ENCODE measurements at places on chromosomes 16 and 17.

GRCh38 chr16:66272461-66272860 is 94.0 kb upstream of the CDH5 start:
- DNase-seq = no peak

DNA sequence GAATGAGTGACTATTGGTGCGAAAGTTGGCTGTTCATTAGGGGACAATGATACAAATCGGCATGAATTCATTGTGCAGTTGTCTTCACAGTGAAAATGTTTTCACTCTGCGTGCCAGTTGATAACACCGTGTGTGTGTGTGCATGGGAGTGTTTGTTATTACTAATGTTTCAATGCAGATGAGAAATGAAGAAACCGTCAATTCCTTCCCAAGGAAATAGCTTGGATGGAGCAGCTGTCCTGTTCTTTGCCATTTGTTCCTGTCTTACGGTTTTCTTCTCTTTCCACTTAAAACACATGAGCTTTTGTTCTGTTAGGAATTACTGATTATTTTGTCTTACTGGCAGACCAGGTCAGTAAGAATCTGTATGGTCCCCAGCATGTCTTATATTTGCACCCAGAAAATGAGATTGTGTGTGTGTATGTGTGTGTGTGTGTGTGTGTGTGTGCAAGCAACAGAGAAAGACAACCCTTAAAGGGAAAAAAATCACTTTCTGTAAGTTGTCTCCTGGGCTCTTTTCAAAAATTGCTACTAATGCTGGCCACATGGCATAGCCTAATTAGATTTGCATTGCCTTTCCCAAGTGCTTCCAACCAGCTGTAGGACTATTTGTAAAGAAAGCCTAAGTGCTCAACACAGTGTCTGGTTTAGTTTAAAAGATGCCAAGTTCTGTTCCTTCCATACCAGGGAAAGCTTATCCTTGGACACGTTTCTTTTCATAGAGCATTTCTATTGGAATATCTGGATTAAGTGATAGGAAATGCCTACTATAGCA is 23.8 kb downstream of the SHISA9 start:
- DNase-seq = no peak

GRCh38 chr16:1596516-1596915 is 15.4 kb downstream of the IFT140 start:
- DNase-seq = no peak

GRCh38 chr17:45117334-45117733 is 15.0 kb downstream of the PLCD3 start:
- no peak for DNase-seq

DNA sequence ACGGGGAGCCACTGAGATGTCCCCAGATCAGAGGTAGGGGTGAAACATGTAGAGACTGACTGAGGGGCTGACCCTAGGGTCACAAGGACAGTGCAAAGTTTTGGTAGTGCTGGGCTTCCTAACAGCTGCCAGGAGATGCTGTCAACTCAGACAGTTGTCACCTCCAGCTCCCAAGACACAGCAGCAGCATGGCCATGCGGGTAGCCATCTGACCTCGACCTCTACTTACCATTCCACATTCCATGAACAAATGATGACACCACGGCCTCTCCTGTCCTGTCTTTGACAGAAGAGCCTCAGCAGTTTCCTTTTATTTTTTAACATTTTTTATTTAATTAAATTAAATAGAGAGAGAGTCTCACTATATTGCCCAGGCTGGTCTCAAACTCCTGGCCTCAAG is 65.3 kb upstream of the NFAT5 start:
- DNase-seq = no peak

DNA sequence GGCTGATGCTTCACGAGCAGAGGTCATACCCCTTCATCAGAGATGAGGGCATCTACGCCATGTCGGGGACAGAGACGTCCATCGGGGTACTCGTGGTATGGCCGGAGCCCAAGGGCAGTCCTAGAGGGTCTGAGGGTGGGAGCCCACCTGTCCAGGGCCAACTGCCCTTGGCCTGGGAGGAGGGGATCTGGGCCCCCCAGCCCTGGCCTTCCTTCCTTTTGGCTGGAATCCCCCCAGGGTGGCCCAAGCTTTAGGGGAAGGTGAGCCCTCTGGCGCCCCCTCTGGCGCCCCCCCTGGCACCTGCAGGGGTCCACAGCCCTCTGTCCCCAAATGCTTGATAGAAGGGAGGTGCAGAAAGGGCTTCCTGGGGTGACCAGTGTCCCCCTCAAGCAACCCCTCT is 69.3 kb downstream of the SCNN1B start:
- no peak for DNase-seq

DNA sequence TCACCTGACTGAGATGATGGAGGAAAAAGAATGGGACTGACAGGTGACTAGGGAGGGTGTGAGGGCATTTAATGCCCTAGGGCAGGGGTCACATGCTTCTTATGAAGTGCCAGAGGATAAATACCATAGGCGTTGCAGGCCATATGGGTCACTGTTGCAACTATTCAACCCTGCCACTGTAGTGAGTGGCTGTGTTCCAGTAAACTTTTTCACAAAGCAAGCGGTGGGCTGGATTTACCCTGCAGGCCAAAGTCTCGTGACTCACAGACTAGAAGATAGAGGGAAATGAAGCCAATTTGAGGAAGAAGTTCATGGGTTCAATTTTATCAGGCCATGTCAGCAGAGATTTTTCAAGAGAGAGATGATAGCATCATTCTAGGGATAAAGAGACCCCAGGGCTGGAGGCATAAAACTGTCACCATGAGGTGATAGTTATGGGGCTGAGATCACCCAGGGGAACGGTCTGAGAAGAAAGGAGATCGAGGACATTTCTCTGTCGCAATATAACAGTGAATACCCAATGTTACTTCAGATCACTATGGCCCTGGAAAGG is 8.6 kb downstream of the ARHGAP17 start:
- DNase-seq = peak; percentile 49

DNA sequence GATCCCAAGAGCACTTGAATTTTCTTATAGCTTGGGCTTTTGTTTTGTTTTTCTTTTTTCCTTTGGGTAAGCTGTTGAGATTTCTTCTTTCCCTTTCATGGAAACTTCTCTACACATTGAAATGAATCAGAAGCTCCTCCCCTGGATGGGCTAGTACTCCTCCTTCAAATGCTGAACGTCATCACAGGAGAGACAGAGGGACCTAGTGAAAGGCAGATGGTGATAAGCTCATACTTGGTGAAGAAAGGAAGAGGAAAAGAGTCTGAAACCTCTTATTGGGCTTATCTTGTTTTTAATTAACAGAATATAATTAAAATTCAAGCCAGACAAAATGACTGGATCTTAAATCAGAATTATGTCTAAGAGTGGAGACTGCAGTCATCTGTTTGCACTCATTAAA is 147.3 kb downstream of the SNX11 start:
- no peak for DNase-seq

- no peak for DNase-seq
These were observed 162.0 kb upstream of the ZKSCAN2 start for GRCh38 chr16:25419681-25420080.

DNA sequence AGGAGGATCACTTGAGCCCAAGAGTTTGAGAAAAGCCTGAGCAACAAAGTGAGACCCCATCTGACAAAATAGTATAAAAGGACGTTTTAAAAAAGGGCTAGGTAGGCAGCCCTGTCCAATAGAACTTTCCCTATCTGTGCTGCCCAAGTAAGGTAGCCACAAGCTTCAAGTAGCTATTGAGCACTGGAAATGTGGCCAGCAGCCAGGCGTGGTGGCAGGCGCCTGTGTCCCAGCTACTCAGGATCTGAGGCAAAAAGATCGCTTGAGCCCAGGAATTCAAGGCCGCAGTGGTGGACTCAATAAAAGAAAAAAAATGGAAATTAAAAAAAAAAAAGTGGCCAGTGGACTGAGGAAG is 1.5 kb upstream of the NQO1 start:
- no peak for DNase-seq

GRCh38 chr16:86985648-86986015 is 331.6 kb downstream of the C16orf95 start:
- no peak for DNase-seq

DNA sequence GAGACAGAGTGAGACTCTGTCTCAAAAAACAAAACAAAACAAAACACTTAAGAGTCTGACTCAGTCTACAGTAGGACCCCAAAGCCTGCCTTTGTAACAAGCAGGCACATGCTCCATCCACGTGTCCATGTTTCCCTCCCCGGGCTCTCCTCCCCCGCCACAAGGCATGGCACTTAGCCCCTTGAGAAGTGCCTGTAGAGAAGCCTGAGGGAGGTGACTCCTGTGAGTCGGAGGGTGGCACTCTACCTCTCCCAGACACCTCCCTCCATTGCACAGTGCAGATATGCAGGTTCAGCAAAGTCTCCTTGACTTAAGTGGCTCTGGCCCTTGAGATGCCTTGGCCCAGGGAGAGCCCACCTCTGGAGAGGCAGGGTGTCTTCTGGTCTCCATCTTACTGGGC is 6.8 kb downstream of the FHOD1 start:
- DNase-seq = peak; percentile 75

- DNase-seq = no peak
These were observed 8.7 kb upstream of the GFOD2 start for GRCh38 chr16:67727521-67728485.

GRCh38 chr17:31269578-31269983 is 27.5 kb downstream of the OMG start:
- DNase-seq = peak; percentile 98

DNA sequence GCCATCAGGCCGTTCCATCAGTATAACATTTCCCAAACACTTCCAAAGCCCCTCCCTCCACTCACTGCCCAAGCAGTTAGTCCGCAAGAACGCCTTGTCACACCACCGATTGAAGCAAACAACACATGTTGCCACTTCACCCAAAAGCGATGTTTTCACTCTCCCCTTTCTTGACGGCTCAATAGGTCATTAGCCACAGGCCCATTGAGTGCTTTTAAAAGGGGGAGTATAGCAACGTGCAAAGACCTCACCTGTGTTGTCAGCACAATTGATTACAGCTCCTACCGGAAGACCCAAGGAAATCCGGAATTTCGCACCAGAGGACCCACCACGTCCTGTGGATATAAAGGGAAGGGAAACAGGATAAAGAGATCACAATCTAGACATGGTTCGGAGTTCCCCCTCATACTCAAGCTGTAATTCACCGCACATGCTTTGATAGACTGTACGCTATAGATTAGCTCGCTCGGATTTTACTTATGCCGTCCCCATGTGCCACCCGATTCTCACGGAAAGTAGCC is 690 bp downstream of the RPL23 start:
- DNase-seq = no peak

DNA sequence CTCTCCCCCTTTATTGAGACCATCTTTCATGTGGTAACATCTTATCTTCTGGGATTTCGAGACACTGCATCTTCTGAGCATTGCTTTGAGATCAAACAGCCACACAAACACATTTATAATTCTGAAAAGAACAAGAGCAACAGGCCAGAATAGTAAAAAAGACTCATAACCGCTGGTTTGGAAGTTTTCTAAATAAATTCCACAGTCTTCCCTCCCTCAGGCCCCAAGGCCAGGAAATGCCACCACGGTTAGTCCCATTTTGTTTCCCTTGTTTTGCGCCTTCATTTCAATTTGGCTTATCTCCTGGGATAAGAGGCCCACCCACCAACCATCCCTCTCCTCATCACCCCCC is 25.3 kb downstream of the LITAF start:
- DNase-seq = peak; percentile 26

DNA sequence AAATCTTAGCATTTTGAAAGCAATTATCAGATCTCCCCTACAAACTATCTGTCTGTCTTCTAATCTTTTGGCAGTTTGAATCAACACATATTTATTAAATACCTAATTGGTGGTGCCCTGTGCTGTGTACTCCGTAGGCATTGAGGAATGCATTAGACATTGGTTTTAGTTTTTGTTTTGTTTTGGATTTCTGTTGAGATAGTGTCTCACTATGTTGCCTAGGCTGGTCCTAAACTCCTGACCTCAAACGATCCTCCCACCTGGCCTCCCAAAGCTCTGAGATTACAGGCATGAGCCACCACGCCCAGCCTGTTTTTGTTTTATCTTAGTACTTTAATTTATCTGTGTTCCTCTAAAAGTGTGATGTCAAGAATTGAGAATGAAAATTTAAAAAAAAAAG is 124.8 kb upstream of the RBL2 start:
- no peak for DNase-seq

- no peak for DNase-seq
These were observed 32.4 kb downstream of the WIPI1 start for GRCh38 chr17:68424861-68425260.

- DNase-seq = no peak
These were observed 11.4 kb upstream of the KREMEN2 start for GRCh38 chr16:2952679-2953078.

DNA sequence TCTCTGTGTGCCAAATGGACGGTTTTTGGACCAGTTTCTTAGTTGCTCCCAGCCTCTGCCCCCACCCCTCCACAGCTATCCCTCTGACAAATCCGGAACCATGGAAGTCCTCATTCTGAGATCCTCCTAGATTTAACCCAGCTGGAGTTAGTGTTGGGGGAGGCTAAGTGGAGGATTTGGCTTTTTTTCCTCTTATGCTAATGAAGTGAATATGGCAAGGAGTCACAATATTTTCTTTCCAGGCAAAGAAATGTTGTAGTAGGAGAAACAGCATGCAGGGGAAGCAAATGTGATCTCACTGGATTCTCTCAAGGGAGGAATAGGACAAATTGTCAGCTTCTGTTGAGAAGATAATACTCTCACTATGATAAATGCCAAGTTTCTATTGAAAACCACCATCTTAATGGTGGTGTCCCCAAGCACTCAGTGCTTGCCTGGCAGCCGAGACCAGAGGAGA is 159.5 kb downstream of the MSI2 start:
- no peak for DNase-seq

DNA sequence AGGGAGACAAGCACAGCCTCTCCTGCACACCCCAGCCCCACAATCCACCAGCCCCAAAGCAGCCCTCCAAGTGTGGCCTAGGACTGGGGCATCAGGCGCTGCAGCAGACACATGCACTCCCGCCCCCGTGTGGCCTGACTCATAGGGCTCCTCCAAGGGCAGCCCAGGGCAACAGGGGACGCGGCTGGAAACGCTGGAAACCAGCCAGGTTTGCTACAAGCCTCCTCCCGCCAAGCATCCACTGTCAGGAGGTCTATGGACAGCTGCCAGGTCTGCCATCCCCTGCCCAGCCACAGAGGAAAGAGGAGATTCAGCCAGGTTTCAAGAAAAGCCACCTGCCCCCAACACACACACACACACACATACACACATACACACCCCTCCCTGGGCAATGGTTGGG is 25.8 kb downstream of the SRCIN1 start:
- DNase-seq = peak; percentile 33

GRCh38 chr17:81383504-81384421 is 11.5 kb upstream of the BAHCC1 start:
- DNase-seq = no peak

DNA sequence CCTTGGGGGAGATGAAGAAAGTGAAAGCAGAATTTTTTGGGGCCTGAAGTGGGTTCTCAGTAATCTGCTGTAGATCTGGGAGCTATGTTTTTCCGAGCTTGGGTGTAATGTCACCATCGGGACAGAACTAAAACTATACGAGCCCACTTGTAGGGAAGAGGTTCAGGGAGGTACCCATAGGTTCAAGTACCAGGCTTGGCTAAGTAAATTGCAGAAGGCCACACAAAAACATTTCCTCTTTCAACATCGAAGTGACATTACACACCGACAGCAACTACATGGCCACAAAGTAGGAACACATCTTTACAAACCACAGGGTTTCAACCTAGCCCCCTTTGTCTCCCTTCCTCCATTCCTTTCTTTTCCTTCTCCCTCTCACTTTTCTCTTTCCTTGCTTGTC is 10.2 kb upstream of the ASIC2 start:
- no peak for DNase-seq

GRCh38 chr17:60403962-60404361 is 12.0 kb upstream of the USP32 start:
- no peak for DNase-seq

- no peak for DNase-seq
These were observed 181.3 kb downstream of the CDH13 start for GRCh38 chr16:82808036-82808435.

- no peak for DNase-seq
These were observed 9.3 kb downstream of the ZACN start for GRCh38 chr17:76088041-76088867.
